T1000 (cell line): ENCODE measurements at places on chromosomes 2 and 18.

DNA sequence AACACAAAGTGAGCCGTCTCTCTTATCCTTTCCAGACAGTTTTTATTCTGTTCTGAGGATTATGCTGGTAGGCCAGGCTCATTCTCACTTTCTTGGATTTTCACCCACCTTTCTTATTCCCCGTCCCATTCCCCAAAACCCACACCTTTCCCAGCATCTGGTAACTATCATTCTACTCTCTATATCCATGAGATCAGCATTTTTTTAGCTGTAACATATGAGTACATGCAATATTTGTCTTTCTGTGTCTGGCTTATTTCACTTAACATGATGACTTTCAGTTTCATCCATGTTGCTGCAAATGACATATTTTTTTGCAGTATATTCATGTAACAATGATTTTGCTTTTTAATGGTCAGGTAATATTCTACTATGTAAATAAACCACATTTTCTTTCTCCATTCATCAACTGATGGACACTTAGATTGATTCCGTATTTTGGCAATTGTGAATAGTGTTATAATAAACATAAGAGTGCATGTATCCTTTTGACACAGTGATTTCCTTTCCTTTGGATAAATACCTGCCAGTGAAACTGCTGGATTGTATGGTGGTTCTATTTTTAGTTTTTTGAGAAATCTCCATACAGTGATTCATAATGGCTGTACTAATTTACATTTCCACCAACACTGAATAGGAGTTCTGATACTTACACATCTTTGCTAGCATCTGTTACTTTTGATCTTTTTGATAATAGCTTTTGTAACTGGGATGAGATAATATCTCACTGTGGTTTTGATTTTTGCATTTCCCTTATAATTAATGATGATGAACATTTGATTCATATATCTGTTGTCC, 289.3 kb downstream of the RPRM start:
- DNase-seq, result no peak

- DNase-seq, result no peak
Measured at GRCh38 chr18:7233134-7233810, 2.4 kb downstream of the LRRC30 start.

DNA sequence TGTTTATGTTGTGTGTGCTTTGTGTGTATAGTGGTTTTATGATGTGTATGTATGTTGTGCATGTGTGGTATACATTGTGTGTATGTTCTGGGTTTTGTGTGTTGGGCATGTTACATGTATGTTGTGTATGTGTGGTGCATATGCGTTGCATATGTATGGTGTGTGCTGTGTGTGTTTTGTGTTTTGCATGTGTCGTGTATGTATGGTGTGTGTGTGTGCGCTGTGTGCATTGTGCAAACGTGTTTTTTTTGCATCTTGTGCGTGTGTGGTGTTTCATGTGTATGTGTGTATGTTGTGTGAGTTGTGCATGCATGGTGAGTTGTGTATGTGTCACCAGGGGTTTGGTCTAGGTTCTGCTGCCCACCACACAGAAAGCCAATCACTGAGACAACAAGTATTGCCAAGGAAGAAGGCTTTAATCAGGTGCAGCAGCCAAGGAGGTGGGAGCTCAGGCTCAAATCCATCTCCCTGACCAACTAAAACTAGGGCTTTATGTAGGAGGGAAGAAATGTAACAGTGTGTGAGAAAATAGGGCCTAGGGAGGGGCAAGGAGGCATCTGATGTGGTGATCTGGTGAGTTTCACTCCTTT, 115.7 kb downstream of the FAM168B start:
- no peak for DNase-seq

DNA sequence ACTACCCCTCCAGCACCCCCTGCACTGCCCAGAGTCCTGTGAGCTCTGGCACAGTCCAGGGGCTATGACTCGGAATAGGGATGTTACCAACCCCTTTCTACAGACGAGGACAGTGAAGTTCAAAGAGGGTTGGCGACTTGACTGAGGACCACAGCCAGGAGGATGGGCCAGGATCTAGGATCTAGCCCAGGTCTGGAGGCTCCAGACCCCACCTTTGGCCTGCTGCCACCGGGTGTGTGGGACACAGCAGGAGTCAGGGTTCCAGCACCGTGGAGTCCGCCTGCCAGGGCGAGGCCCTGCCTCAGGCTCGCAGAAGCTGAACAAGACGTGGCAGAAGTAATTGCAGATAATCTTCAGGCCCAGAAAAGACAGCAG, 37.9 kb upstream of the GPC1 start:
- DNase-seq, result no peak

GRCh38 chr2:219197388-219197787, 9.2 kb upstream of the ZFAND2B start:
- DNase-seq, result no peak

DNA sequence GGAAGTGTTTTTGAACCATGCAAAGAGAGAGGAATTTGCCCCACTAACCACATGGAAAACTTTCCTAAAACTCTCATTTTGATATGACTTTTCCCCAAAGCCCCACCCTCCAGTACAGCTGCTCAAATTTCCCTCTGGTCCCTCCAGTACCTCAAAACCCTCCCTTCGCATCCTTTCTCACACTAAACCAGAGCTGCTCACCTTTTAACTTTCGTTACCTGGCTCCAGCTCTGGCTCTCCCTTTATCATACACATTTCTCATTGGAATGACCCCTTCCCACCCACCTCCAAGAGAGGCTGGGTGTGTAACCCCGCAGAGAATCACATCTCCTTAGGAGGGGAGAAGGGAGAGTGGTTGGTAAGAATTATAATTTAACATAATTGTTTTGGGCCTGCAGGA, 86.8 kb upstream of the NDUFV2 start:
- DNase-seq, result no peak

DNA sequence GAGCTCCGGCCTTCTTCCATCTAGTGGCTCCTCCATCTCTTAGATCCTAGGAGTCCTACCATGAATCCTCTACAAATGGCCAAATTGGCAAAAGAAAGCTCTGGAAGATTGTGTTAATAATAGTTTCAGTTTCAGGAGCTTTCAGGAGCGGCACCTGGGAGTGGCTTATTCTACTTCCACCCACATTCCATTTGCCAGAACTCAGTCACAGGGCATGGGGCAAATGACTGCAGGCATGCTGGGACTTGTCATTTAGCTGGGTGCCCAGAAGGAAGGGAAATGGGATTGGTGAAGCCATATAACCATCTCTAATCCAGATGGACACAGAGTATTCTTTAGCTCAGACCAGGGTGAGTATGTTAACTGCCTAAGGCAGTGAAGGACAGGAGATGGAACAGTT, 3.6 kb upstream of the LRATD1 start:
- no peak for DNase-seq

DNA sequence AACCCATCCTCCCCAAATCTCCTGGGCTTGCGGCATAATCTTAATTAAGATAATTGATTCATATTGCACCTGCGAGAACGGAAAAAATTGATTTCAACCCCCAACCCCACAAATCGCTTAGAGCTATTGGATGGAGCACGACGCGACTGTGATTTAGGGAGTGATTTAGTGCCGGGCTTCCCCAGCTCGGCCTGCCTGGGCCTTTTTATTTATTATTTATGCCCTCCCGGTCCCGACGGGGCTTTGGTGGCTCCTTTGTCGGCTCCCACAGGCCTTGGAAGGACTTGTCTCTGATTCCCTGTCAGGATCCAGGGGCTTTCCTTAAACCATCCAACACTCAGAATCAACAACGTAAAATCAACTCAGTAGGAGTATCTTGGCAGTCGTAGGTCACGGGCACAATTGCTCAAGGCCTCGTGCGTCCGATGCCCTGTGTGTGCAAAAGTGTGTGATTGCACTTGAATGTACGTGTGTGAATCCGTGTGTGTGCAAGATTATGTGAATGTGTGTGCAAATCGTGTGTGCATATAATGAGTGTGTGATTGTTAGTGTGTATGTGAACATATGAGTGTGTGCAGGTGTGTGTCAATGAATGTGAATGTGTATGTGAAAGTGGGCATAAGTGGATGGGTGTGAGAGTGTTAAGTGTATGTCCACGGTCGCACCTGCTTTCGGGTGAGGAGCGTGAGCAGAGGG, 4.3 kb upstream of the NEUROD1 start:
- DNase-seq, result no peak

- DNase-seq, result no peak
Measured at GRCh38 chr2:232741294-232741693, 35.1 kb downstream of the KCNJ13 start.

GRCh38 chr2:180583441-180584140, 396.8 kb upstream of the UBE2E3 start:
- DNase-seq, result no peak

DNA sequence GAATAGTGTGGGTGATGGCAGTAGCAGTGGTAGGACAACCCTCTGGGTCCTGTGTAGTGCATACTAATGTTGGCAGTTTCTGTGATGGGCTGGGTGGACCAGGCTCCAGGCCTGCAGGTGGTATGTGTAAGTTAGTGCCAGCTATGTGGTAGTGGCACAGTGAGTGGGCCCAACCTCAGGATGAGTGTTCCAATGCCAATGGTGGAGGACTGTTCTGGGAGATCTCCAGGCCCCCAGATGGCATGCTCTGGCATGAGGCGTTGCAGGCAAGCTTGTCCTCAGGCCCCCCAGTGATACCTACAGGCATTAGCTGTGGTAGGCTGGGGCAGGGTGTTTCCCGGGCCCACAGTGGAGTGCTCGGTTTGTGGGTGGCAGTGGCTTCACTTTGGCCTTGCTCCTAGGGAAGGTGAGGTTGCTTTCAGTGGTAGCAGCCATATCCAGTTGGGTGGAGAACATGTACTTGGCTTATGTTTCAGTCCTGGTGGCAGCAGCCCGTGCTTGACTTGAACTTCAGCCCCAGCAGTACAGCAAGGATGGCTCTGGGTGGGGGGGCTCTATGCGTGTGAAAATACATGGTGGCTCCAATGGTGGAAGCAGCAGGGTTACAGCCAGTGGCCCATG, 32.4 kb downstream of the TEX51 start:
- no peak for DNase-seq

- no peak for DNase-seq
Measured at GRCh38 chr2:9441556-9441955, 18.1 kb downstream of the CPSF3 start.

GRCh38 chr2:69279931-69280681, 106.9 kb downstream of the GFPT1 start:
- DNase-seq, result no peak

GRCh38 chr18:23378302-23378686, 74.8 kb upstream of the RIOK3 start:
- no peak for DNase-seq

GRCh38 chr2:75528221-75528977, 32.3 kb downstream of the EVA1A start:
- DNase-seq, result peak; percentile 43

DNA sequence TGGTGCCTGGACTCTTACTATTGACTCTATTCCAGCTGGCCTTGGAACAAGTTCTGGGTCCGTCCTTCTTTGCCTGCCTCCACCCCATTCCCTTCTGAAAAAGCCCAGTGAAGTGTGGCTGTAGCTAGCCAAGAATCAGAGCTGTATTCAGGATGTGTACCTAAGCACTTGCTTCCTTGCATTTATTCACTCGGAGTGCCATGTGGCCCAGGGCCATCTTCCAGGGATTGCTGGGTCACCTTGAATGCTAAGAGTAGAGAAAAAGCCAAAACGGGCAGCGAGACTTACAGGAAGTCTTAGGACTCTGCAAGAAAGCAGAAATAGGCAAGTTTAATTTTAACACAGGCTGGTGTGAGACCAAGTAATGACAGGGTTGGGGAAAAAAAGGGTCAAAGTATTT, 4.1 kb downstream of the ITGA6 start:
- DNase-seq, result no peak

GRCh38 chr2:810397-810796, 133.2 kb upstream of the TMEM18 start:
- no peak for DNase-seq

GRCh38 chr18:54684784-54685183, 93.7 kb downstream of the DYNAP start:
- no peak for DNase-seq

GRCh38 chr2:59080451-59081181, 839.5 kb upstream of the FANCL start:
- DNase-seq, result no peak

- no peak for DNase-seq
Measured at GRCh38 chr2:222424276-222424728, at the start of gene SGPP2. Gene SGPP2, plus strand, starts transcription at chr2:222424543. Its CDS starts 60 bp downstream, at chr2:222424603.
